ENCODE measurements at places on chromosomes 12 and 14.
A peak's percentile ranks its signal among the peaks of the same experiment; 100 is the strongest.

DNA sequence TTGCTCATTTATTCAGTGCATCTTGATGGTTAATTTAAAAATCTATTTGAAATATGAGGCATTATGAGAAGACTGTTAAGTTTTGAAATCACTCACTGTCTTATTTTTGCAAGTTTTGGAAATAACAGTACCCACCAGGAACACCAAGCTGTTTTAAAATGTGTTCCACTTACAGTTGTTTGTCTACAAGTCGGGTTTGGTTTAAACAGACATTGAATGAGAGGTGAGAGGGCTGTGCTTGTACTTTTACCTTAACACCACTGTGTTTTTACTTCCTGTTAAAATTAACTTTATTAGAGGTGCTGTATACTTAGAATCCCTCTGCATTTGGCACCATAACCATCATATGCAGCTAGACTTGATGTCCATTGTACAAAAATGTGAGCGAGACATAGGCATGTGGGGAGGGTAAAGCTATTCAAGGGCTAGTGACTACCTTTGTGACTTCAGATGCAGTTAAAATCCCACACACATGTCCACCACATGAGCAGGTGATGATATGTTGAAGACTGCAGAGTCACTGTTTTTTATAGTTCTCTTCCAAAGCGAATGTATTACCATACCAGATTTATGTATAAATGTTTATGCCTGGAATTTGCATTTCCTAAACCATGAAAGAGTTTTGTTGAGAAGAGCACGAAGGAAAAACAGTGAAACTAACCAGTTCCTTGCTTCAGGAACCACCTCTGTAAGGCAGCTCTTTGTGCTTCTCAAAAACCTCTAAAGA, 12.9 kb downstream of the ELK3 start:
- no peak for DNase-seq

DNA sequence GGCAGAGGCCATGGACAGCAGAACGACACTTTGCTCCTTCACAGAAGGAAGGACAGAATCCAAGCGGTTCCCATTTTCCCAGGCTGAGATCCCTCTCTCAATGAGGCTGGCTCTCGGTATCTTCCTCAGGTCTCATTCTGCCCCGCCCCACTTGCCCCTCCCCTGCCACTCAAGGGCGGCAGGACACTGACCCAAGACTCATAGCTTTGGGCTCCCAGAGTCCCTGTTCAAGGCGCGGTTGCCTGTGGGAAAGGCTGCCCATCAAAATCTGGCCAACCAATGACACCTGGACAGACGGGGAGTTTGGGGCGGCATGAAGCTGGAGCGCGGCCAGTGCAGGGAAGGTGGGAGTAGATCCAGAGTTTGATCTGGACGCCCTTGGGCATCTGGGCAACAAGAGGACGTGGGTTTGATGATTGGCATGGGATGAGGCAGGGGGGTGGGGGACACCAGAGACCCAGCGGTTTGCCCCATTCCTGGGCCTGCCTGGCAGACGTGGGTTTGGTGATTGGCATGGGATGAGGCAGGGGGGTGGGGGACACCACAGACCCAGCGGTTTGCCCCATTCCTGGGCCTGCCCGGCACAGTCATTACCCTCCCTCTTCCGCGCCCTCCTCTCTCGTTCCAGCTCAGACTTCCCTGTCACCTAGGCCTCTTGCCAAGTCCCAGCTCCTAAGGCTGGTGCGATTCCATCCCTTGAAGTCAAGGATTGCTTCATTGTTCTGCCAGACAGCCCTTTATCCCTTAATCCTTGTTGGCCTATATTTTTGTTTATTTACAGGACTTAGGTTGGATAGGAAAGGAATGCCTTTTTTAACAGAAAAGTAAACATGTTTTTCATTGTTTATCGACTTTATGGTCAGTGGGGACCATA, 92.1 kb downstream of the NINJ2 start:
- DNase-seq: no peak

- no peak for DNase-seq
These were observed 38.8 kb downstream of the TRAFD1 start for GRCh38 chr12:112164011-112164660.

- DNase-seq: no peak
These were observed 56.8 kb downstream of the SDR9C7 start for GRCh38 chr12:56877195-56878009.

- DNase-seq: no peak
These were observed 20.7 kb downstream of the ADCY6 start for GRCh38 chr12:48768147-48768546.

GRCh38 chr12:108879615-108880254, at the start of gene DAO:
TSS of gene DAO (plus strand) at chr12:108880092. CDS start at chr12:108885007, 4,915 bp downstream.
- DNase-seq: no peak

DNA sequence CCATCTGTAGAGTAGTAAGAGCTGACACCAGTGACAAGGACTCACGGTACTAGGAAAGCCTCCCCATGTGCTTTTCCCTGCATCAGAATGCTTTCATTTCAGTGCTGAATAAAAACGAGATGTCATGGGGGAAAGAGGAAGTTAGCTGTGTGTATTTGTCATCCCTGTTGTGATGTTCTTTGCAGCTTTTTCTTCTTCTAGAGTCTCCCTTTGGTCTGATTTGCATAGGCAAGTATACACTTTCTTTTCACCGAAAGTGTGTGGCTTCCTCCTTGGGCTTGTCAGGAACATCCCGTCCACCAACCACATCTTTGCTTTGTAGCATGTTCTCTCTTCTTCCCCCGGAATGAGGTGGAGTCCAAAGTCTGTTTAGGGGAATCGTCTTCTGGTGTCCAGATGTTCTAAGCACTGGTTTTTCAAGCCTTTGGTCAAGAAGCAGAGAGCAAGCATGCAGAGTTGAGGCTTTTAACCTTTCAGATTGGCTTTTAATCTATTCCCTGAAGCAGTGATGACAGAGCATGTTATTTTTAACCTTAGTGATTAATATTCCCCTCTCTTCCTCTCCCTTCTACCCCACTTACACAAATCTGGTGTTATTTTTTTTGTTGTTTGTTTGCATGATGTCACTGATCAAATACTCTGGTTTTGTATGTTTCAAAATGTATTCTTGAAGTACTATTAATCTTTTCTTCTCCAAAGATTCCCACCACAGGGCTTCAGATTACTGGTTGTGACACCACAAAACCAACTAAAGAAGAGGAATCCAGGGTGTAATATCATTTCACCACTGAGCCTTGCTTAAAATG, 163.4 kb downstream of the SAMD4A start:
- no peak for DNase-seq

GRCh38 chr12:14365294-14366208, at the start of gene ATF7IP:
TSS of gene ATF7IP (plus strand) at chr12:14365682. CDS start at chr12:14423916, 58,234 bp downstream.
- DNase-seq: peak; percentile 99

All from T-helper 1 cell (primary cell).